ENCODE measurements at places on chromosomes 1 and 21. TPM values are rescaled to one million over a fixed set of nuclear protein-coding genes. Genes with fewer than 3 reads are reported as not detected.

The IFNLR1 gene
- not detected for total RNA-seq

The PKNOX1 gene
- 13.1 TPM for total RNA-seq

The RGL1 gene
- total RNA-seq, result 19.4 TPM

The KCNH1 gene
- 0.14 TPM for total RNA-seq

The FCAMR gene
- total RNA-seq, result not detected

The FDPS gene
- total RNA-seq, result 195 TPM

The TRPM2 gene
- total RNA-seq, result not detected

The PCBP3 gene
- total RNA-seq, result 0.05 TPM

The AUNIP gene
- total RNA-seq, result 1.8 TPM

The KPRP gene
- total RNA-seq, result not detected

Data from smooth muscle cell of the umbilical artery (primary cell).